ENCODE measurements at places on chromosomes 4 and X.

DNA sequence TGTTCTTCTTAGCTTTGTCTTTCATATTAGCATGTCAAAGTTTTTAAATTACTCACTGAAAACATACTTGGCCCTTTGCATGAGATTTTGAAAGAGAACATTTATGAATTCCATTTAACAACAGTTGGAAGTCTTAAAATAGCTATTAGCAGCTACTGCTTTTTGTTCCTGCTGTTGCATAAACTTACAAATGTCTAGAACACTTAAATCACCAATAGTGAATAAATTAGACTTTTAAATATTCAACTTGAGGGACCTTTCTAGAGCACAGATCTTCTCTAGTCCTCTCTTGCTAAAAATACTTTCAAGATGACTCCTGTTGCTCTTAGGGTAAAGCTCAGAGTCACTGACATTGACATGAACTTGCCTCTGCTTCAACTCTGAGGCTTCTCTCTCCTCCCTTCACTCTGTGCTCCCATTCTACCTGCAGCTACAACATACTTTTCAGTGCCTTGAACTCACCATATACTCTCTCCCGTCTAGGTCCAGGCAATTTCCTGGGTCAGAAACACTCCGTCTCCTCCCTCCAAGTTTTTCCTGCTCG lies 15.8 kb upstream of the TXK start:
- DNase-seq = no peak

DNA sequence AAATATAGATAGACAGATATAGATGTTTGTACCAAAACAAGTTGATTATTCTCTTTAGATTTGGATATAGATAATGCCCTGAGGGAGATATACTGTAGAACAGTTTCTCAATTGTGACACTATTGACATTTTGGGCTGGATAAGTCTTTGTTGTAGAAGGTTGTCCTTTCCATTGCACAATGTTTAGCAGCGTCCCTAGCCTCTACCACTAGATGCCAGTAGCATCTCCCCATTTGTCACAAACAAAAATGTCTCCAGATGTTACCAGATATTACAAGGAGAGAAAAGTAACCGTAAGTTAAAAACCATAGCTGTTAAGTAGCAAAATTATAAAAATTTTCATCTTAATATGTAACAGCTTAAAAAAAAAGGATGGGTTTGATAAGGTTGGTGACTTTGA lies 2595.3 kb downstream of the ARAP2 start:
- DNase-seq = no peak

DNA sequence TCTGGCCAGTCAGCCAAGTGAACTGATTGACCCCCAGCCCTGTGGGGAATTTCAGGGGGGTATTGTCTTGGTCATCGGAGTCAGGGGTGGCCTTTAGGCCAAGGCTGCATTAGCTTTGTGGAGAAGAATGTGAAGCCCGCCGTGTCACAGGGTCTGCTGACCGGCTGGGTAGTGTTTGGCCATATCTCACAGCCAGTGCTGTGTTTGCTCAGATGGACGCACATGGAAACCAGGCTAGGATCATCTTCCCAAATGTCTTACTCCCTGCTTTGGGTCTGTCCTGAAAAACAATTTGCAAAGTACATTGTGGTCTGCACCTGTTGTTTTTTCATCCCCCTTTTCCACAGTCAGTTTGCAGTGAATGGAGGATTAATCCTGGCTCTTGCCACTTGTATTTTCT lies 13.0 kb downstream of the TMEM164 start:
- no peak for DNase-seq

- DNase-seq = no peak
These were observed 107.5 kb upstream of the VCX2 start for GRCh38 chrX:8278557-8278956.

DNA sequence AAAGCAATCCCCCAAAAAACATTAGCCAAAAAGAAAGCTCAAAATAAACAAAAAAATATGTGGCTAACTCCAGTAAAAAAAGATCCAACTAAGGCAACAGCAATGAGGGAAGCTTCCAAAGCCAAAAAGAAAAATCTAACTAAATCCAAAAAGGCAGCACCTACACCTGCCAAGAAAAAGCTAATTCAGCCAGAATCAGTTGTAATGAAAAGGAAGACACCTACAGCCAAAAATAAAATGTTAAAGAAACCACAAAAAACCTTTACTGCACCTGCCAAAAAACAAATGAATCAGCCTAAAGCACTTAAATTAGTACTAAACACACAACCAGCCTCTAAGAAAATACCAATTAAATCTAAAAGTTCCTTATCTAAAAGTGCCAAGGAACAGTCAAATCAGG lies 37.2 kb upstream of the CABS1 start:
- DNase-seq = no peak

DNA sequence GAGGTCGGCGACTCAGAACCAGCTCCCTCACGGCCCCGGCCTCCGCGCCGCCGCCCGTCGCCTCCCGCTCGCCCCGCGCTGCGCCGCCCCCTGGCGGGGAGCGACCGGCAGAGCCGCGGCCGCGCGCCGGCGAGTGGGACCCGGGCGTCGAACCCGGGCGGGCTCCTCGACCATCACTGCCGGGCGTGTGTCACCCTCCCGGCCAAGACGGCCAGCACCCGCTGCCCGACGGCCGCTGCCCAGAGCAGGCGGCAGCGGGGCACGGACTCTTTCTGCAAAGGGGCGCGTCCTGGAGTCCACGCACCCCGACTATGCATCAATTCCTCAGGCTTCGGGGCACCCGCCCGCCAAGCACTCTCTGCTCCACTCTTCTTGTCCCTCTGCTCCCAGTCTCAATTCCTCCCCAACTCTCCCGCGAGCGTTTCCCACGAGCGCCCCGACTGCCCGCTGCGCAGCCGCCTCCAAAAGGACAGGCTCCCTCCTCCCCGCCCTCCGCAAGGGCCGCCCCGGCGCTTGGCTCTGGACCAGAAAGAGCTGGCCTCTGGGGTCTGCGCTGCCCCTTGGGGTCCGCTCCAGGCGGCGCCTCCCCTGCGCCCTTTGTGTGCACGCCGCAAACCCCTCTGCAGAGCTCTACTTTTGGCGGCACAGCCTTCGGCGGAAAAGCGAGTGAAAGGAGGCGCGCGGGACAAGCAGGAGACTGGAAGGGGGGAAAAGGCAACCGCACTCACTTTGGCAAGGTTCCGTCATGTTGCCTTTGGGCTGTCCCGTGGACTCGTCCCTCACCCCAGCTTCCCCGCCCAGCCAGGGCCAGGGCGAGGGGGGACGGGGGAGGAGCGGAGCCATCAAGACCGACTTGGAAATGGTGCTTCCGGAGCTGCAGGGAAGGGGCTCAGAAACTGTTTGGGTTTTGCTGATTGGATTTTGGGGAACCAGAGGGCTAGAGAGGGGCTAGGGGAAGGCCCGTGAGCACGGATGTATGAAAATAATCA lies 1.0 kb downstream of the PDE5A start:
- DNase-seq = peak; percentile 72

- DNase-seq = peak; percentile 21
These were observed 112.3 kb downstream of the NYX start for GRCh38 chrX:41559235-41560052.

DNA sequence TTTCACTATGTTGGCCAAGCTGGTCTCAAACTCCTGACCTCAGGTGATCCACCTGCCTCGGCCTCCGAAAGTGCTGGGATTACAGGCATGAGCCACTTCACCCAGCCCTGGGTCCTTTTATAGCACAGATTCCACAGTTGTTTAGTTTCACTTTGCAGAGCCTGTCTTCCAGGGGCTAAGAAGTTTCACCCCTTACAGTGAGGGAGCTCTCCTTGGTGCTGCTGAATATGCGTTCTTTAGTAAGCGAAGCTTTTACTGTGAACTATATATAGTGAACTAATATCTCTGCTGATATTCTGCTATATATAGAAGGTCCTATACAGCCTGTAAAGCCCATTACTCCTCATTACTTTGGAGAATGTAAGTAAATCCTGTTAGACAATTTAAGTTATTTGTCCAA lies 4.2 kb downstream of the TCEAL6 start:
- DNase-seq = no peak

DNA sequence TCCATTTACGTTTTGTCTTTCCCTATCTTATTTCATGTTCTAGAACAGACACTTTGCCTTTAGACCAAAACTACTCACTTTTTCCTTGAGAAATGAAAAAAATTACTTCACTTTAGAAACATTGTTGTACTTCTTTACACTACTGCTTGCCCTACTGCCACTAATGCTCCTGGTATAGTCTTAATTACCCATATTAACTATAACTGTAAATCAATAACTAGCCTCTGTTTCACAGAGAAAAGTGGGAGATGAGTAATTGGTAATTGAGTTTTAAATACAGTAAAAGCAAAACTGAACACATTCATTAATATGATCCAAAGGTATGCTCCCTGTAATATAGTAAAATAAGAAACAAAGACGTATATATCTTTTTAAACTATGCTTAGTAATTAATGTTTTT lies 111.1 kb upstream of the JADE1 start:
- DNase-seq = no peak

GRCh38 chr4:75598390-75598789 lies 31.9 kb downstream of the CDKL2 start:
- no peak for DNase-seq

DNA sequence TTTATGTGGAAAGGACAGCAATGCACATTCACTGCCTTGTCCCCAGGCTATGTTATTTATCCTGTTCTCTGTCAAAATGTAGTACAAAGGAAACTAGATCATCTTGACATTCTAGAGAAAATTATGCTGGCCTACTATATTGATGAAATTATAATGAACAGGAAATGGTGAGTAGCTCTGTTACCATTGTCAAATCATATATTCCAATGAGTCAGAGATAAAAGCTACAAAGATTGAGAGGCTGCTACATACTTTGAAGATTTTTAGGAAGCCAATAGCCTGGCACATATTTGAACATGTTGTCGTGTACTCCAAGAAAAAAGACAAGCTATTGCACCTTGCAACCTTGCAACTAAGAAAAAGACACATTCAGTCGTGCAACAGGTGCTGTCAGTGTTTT lies 52.7 kb upstream of the TET2 start:
- no peak for DNase-seq

GRCh38 chr4:11098461-11098860 lies 330.2 kb downstream of the HS3ST1 start:
- no peak for DNase-seq

DNA sequence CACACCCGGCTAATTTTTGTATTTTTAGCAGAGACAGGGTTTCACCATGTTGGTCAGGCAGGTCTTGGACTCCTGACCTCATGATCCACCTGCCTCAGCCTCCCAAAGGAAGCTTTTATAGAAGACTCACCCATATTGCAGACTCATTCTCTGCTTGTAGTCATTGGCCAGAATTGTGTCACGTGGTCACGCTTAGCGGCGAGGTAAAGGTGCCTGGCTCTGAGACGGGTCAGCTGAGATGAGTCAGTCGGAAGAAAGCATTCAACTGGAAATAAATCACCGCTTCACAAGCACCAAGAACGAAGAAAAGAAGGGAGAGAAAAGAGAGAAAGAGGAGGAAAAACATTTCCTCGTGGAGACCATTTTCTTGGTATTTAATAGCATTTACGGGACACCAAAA lies 218.8 kb upstream of the NOCT start:
- DNase-seq = no peak

DNA sequence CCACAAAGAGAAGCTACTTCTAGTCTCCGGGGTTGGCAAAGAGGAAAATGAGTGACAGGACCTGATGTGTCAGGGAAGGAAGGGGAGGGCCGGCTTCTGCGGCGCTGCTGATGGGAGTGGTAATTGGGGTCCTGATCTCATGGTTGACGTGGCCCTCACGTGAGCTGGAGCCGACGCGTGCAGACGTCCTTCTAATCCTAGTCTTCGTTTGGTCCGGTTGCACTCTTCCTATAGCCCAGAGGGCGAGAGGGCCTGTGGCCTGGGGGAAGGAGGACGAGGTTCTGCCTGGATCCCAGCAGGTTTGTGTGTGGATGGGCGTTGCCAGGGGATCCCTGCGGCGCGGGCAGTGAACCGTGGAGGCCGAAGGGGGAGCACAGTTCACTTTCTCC lies at the start of gene ARMCX1:
TSS of gene ARMCX1 (plus strand) at position 186 of the 389 bp plus-strand sequence. CDS start 2,384 bp downstream, outside the sequence.
- peak; percentile 50 for DNase-seq

GRCh38 chrX:117989512-117989911 lies 127.1 kb downstream of the KLHL13 start:
- DNase-seq = no peak

GRCh38 chr4:126783191-126783590 lies 849.6 kb upstream of the INTU start:
- no peak for DNase-seq

DNA sequence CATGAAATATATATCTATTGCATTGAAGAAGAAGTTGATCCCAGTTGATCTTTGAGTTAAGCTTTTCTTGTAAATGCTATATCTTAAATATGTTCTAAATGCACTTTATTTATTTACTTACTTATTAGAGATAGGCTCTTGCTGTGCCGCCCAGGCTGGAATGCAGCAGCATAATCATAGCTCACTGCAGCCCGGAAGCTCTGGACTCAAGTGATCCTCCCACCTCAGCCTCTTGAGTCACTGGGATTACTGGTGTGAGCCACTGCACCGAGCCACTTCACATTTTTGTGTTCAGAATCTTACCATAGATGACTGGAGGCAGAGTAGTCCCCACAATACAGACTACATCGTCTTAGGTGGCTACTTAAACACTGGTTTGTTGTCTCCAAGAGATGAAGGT lies 324.3 kb upstream of the SLIT2 start:
- DNase-seq = no peak

DNA sequence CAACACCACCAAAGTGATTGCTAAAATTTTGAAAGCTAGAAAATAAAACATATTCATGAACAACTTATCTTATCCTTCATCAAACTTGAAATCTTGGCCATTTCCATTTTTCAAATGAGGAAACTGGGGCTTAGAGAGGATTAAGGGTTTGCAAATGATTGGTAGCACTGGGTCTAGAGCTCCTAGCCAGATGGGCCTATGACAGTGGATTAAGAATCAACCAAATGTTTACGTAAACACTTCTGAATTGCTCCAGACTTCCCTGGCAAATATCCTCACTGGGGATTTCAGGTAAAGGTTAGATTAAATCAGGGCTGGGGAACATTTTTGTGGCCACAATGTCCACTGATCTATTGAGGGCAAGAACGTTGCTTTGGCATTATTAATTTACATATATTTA lies 241.2 kb downstream of the ANK2 start:
- no peak for DNase-seq

DNA sequence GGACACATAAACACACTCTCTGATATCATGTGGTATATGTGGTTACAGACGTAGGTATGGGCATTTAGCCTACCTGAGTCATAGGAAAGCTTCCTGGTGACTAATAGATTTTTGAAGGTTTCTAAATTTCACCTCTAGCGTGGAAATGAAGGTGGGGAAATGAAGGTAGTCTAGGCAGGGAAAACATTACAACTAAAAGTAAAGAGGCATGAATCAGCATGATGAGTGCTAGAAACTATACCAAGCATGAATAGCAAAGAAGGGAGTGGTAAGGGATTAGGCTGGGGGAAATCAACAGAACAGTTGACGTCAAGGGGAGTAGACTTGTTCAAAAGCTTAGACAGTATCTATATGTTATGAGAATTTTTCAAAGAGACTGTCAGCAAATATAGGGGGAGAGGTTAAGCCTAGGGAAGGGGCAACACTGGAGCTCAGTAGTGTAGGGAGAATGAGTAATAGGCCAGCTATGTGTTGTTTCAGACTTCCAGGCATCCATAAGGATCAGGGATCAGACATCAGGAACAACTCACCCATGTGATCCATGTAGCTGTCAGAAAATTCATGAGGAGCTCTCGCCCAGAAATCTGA lies 279.3 kb upstream of the DIPK2B start:
- no peak for DNase-seq

GRCh38 chr4:123889507-123889906 lies 492.9 kb downstream of the SPRY1 start:
- no peak for DNase-seq
